Dermis blood vessel endothelial cell (primary cell): ENCODE measurements at places on chromosomes 2 and 18. TPM values are rescaled to one million over a fixed set of nuclear protein-coding genes. Genes with fewer than 3 reads are reported as not detected.

DNA sequence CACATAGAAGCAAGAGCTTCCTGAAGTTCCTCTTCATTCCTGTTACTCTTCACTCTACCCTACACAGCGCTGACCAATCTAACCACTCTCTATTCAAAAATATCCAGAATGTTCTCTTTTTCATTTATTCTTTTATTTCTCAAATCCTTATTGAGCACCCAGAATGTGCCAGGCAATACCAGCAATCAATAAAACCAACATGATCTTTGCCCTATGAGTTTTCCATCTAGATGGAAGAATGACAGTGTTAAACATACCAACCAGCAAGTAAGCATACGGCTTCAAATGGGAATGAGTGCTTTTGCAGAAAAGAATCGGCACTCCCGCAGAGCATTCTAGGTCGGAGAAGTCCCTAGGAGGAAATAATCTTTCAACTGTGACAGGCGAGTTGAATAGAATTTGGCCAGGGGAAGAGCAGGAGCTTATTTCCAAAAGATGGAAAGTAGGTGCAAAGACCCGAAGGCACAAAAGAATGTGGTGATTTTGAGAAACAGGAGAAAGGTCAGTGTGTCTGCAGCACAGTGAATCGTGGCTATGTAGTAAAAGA is 217.8 kb upstream of the MEIS1 start:
- DNase-seq, result no peak

GPR155 gene
- 0.93 and 1.0 TPM in 2 replicates for total RNA-seq

HDAC4 gene
- 17.4 and 25.2 TPM in 2 replicates for total RNA-seq

SDC1 gene
- total RNA-seq, result 1.4 and 1.7 TPM in 2 replicates

TXNL4A gene
- 56.0 and 74.9 TPM in 2 replicates for total RNA-seq
